ENCODE measurements at places on chromosomes 16 and 17.

DNA sequence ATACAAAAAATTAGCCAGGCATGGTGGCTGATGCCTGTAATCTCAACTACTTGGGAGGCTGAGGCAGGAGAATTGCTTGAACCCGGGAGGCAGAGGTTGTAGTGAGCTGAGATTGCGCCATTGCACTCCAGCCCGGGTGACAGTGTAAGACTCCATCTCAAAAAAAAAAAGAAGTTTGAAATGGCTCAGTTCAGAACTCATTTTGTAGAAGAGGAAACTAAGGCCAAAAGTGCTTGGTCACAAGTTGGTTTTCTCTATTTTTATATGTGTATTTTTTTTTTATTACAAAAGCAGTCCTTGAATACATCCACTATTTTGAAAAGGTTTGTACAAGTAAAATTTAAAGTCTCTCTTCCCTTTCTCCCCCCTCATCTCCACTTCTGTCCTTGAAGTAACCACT is 5.5 kb downstream of the TAC4 start:
- DNase-seq: no peak

- DNase-seq: no peak
Observed at GRCh38 chr16:62712566-62712965, 676.3 kb upstream of the CDH8 start.

- no peak for DNase-seq
Observed at GRCh38 chr17:7993972-7994589, 8.3 kb upstream of the GUCY2D start.

- no peak for DNase-seq
Observed at GRCh38 chr17:30554839-30555751, 77.9 kb downstream of the GOSR1 start.

GRCh38 chr16:11687601-11688519 is 19.6 kb downstream of the SNN start:
- no peak for DNase-seq

DNA sequence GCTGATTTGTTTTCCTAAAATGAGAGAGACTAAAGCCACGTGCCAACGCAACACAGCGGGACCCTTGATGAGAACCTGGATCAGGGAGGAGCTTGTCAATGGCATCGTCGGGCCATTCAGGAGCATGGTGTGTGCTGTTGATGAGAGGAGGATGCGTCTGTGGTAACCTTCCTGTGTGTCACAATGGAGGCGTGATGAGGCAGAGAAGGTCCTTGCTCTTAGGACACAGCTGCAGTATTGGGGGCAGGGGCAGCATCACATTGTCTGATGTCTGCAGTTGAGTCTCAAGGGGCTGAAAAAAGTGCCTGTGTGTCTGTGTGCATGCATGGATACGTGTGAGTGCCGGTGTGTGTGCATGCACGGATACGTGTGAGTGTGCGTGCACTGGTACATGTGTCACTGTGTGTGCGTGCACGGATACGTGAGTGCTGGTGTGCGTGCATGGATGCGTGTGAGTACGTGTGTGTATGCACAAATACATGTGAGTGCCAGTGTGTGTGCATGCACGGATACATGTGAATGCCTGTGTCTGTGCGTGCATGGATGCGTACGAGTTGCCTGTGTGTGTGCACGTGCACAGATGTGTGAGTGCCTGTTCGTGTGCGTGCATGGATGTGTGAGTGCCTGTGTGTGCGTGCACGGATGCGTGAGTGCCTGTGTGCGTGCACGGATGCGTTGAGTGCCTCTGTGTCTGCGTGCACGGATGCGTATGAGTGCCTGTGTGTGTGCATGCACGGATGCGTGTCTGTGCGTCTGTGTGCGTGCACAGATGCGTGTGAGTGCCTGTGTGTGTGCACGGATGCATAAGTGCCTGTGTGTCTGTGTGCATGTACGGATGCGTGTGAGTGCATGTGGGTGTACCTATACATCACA is 39.3 kb downstream of the BAIAP2 start:
- no peak for DNase-seq

DNA sequence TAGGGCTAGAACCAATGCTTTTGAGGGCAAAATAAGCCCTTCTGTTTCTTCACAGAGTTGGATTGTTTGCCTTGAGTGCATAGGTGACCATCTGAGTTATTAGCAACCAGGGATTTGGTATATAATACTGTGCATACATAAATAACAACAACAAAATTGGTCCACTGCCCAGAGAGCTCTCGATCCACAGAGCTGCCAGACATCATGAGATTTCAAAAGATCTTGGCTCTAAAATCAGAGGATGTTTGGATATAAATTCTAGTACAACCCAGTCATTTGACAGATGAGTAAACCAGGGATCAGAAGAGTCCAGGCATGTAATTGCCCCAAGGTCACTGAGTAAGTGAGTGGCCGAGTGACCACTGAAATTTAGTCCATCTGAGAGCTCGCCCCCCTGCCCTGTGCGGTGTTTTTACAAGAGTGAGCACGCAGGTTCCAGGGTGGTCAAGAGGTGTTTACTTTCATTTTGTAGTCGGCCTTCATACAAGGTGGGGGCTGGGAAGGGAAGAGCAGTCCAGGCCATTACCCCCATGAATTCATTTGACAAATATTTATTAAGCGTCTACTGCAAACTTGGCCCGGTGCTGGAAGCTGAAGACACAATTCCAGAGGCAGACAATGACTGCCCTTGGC is 1.8 kb upstream of the MT2A start:
- no peak for DNase-seq

GRCh38 chr17:4304417-4305027 is 40.7 kb upstream of the ANKFY1 start:
- DNase-seq: peak; percentile 70

DNA sequence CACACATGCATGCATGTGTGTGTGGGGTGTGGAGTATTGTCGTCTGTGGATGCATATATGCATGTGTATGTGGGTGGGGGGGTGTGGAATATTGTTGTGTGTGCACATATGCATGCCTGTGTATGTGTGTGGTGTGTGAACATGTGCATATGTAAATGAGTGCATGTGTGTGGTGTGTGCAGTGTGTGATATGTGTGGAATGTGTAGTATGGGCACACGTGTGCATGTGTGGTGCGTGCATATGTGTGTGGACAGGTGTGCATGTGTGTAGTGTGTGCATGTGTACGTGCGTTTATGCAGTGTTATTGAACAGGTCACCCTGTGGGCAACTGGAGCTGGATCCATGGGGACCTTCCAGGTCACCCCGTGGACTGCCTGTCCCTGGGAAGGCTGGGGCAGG is 18.7 kb downstream of the RBFOX3 start:
- no peak for DNase-seq

Measured in activated CD4-positive, alpha-beta T cell treated with anti-CD3 and anti-CD28 coated beads for 4 hours (primary cell).